Placental pericyte (primary cell): ENCODE measurements at places on chromosomes 2 and 18. TPM values are rescaled to one million over a fixed set of nuclear protein-coding genes. Genes with fewer than 3 reads are reported as not detected.

CDH20 gene
- not detected in 2 replicates for total RNA-seq

EFHD1 gene
- total RNA-seq = 0.14 and 0.22 TPM in 2 replicates

SERPINB5 gene
- total RNA-seq = 0.14 TPM in 1 of 2 replicates, not detected in the other

NCKAP5 gene
- 6.3 and 21.6 TPM in 2 replicates for total RNA-seq

MAPK4 gene
- total RNA-seq = not detected in 2 replicates

RAX gene
- not detected in 2 replicates for total RNA-seq
